ENCODE measurements at places on chromosomes 5 and 9.

DNA sequence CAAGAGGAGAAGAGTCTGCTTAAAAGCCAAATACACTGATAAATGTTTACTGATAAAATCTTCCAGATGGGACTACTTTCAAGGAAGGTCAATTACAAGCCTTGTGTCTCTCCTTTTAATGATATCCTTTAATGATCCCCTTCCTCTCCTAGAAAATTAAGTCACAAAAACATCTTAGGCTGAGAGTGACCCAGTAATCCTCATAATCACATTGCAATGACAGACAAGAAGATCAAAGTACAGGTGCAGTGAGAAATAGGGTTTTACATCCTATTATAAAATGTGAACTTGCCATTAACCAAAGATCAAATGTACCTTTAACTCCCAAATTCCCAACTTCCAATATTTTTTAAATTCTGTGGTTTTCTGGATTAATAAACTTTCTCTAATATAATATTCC is 514.8 kb downstream of the RAB3C start:
- no peak for DNase-seq

- DNase-seq = no peak
Measured at GRCh38 chr5:139579-140442, 47.8 kb downstream of the PLEKHG4B start.

- no peak for DNase-seq
Measured at GRCh38 chr5:136207631-136208030, 14.7 kb upstream of the SMIM32 start.

DNA sequence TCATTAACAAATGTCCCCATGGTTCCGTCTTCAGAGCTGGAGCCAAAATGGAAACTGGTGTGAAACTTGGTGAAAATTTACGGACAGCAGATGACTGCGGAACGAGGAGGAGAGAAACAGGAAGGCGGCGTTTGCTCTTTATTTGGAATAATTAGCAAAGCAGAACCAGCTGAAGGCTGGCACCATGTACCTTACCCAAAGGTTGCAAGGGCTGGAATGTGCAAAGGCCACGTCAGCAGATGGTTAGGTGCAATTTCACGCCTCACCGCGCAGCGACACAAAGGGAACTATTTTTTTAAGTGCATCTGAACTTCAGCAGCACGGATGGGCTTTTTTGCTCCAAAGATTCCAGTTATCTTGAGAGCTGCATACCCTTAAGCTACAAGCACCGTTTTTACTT is 127.4 kb downstream of the COL23A1 start:
- peak; percentile 37 for DNase-seq

DNA sequence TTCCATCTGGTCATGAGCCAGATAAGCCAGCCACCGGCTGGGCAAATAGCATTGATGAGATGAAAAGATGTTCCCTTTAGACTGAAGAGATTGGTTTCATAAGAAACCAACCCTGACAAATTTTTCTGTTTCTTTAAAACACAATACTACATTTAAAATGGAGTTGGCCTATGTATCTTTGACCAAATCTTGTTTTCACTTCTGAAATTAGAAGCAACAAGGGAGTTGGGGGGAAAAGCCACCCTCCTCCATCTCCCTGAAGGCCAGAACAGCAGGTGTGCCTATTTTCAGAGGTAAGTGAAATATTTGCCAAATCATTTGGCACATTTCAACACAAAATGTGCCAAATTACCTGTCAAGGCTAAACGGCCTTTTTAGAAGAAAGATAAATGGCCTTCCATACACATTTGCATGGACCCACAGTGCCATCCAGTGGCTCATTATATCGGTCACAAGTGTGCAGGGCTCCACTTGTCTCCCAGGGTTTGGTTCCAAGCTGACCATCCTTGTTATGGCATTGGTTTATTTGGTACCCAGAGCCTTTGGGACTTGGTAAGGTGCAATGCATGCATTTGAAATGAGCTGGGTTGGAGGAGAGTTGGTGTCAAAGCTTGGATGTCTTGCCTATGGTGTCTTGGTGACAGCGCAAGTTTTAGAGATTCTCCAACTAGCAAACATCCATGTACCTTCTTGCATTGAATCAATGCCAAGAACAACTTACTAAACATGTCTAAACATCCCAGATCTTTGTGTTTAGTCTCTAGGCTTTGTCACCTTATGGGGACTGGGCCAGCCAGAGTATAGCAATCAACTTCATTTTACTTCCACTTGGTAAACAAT is 372.0 kb upstream of the KIF2A start:
- peak; percentile 61 for DNase-seq

DNA sequence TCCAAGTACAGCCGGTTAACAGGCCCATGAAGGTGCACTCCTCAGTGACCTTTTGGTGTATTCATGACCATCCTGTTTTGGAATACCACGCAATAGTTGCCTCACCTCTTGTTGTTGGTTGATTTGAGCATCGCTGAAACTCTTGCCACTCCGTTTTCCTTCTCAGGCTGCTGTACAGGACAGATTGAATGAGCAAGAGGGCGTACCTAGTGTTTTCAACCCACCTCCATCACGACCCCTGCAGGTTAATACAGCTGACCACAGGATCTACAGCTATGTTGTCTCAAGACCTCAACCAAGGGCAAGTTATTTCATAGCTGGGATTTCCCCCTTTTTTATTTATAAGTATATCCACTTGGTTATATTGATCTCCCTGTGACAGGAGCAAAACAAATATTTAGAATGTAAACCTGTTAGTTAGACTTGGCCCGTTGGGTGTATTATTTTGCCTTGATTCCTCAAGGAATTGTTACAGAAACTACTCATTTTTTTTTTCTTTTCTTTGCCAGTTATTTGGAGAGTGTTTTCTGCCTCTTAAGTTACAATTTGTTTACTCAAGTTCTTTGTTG is 38.1 kb downstream of the FAF2 start:
- DNase-seq = no peak

- DNase-seq = no peak
Measured at GRCh38 chr5:126450346-126450745, 27.1 kb downstream of the GRAMD2B start.

DNA sequence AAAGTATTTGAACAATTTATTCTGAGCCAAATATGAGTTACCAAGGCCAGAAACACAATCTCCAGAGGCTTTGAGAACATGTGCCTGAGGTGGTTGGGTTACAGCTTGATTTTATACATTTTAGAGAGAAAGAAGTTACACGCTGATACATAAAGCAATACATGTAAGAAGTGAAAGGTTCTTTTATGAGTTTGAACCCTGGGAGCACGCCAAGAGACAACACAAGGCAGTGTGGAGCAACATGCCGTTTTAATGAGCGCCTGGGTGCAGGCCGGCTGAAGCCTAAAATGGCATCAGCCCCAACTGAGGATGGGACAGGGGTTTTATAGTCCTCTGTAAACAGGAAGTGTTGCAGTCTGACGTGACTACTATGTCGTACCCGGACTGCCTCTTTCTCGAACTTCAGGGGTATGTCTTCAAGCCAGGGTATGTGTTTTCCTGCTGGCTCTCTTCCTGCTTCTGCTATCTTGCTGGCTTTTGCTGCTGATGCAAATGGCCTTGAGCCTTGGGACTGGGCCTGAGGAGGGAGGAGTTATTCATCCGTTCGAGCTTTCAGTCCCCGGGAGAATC is 193.7 kb downstream of the CYLC2 start:
- DNase-seq = no peak

DNA sequence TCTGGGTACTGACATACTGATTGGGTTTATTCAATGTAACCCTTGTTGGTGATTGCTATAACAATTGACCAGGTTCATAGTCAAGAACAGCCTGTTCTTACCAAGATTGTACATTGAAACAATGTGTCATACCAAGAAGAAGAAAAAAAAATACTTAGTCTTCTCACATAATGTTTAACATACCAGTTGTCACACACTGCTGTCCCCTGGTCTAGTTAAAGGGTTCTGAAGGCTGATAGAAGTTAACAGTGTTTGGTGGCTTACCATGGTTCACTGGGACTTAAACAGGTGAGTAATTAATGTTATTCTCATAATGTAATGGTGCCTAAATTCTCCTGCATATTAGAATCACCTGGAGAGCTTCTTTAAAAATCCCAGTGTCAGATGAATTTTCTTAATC is 18.5 kb upstream of the CDC42SE2 start:
- no peak for DNase-seq

DNA sequence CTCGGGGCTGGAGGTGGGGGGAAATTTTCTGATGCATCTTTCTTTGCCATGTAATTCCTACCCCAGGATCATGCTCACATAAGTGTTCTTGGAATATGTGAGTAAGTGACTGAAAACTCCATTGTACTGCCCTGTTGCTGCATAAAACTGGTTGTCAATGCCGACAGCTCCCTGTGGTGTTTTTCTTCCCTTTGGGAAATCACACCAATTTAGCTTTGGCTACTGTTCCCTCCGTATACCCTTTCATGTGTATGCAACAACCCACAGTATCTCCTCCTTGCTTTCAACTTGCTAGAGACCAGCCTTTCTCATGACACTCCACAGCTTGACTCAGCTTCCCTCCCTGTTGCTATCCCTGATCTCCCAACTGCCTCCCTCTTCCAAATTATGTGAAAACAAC is 240.6 kb downstream of the TRIM32 start:
- DNase-seq = no peak

DNA sequence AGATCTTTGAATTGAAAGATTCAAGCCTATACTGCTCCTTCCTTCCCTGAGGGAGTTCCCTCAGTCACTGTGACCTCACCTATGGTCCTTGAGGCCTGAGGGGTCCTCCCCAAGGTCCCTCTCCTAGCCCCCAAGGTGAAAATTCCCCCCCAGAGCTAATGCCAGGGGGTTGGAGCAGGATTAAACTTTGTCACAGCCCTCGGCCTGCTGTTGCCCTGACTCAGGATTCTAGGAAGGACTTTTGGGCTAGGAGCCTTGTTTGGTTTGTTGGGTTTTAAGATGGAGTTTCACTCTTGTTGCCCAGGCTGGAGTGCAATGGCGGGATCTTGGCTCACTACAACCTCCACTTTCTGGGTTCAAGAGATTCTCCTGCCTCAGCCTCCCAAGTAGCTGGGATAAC is 123.2 kb downstream of the C5orf15 start:
- no peak for DNase-seq

- no peak for DNase-seq
Measured at GRCh38 chr5:64462391-64462790, 43.4 kb upstream of the RGS7BP start.

DNA sequence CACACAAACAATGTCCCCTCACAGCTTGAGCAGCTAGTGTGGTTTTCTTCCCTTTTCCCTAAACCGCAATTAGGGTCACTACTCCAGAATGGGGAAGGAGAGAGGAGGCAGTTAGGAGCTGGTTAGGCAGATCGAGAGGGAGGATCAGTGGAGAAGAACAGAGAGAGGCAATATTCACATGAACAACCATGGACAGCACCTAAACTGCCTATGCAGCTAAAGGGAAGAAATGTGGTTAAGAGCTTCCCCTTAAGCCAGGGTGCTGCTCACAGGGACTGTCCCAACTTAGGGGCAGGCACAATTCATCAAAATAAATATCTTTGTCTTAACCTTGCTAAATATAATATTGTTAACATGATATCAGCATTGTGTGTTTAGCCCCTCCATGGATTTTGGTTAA is 359.3 kb upstream of the CDH18 start:
- DNase-seq = no peak

- no peak for DNase-seq
Measured at GRCh38 chr5:1255081-1255561, 29.9 kb downstream of the SLC6A18 start.

DNA sequence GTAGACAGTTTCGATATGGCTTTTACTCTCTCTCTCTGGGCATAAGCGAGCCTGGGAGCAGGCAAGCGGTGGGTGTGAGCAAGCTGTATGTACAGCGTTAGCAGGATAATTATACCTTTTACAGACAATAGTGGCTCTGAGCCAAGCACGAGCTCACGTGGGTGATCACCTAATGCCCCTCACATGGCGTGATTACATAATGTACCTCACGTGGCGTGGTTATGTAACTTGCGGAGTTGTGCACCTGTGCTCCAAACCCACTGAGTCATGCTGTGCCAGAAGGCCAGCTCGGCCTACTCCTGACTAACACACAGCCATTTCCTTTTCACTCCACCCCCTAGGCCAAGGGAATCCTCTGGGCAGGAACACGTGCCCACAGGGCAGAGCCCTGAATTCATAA is 797.2 kb downstream of the EFNA5 start:
- no peak for DNase-seq

DNA sequence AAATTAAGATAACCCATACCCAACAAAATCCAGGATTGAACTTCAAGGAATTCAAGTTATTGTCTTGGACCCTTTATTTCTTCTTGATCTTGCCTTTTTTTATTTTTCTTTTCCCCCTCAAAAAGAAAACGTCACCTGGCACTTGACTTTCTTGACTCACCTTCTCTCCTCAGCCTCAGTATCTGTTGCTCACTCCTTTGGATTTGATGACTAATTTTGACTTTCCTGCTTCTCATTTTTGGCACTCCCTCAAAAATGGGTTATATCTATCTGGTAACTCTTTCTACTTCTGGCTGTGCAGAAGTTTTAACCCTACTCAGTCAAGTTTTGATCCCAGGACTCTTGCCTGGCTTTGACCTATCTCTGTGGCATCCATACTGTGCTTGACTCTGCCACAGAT is 66.6 kb upstream of the SPATA31D4 start:
- peak; percentile 52 for DNase-seq

DNA sequence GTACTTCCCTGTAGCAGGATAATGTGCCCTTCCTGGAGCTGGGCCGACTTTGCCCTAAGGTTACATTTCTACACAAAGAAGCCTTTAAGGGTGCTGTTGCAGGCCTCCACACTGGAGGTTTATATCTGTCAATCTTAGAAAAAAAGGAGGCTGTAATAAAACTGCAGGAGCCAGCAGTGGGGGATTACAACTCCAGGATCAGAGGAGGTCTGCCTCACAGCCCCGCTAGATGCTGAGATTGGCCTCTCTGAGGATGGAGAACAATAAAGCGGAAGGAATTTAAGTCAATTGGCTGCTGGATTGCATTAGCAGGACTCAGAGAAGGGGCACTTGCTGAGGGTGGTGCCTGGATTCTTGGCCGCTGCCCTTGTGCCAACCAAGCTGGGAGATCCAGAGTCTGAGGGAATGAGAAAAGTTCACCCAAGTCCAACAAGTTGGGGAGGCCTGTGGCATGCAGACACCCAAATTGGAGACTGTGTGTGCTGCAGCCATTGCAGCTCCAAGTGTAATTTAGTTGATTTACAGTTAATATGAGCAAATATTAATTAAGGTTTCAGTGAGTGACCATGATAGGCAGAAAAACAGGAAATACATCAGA is 99.0 kb upstream of the SSBP2 start:
- peak; percentile 26 for DNase-seq

GRCh38 chr9:87871425-87872078 is 11.1 kb upstream of the SPATA31E1 start:
- no peak for DNase-seq

- DNase-seq = peak; percentile 28
Measured at GRCh38 chr5:151071848-151072629, 8.8 kb downstream of the TNIP1 start.
